MCF 10A (cell line): ENCODE measurements at places on chromosomes 3 and 15. TPM values are rescaled to one million over a fixed set of nuclear protein-coding genes. Genes with fewer than 3 reads are reported as not detected.
A peak's percentile ranks its signal among the peaks of the same experiment; 100 is the strongest.

GRCh38 chr3:23406601-23407000 is 203.5 kb downstream of the UBE2E2 start:
- H3K4me3 ChIP-seq: no peak overlapping the region
- no peak overlapping the region for H3K27ac ChIP-seq
- peak; percentile 5 for DNase-seq

GRCh38 chr3:78728406-78729145 is 1039.2 kb downstream of the ROBO1 start:
- H3K27me3 ChIP-seq: no peaks in the 10 kb centered on the region
- H3K4me3 ChIP-seq: no peak overlapping the region
- DNase-seq: peak; percentile 61
- peaks cover 14% of the 10 kb centered on the region for H3K4me1 ChIP-seq

- no peak within 1 kb of the TSS for H3K27ac ChIP-seq
- H3K4me1 ChIP-seq: peaks cover 5% of the 10 kb centered on the region
- no peak within 1 kb of the TSS for H3K4me3 ChIP-seq
- DNase-seq: no peak
- no peaks in the 10 kb centered on the region for H3K36me3 ChIP-seq
Measured at GRCh38 chr3:149792452-149793270, at the start of gene ANKUB1. Gene ANKUB1, minus strand, starts transcription at chr3:149792554. Its CDS starts 188 bp downstream, at chr3:149792366.

DNA sequence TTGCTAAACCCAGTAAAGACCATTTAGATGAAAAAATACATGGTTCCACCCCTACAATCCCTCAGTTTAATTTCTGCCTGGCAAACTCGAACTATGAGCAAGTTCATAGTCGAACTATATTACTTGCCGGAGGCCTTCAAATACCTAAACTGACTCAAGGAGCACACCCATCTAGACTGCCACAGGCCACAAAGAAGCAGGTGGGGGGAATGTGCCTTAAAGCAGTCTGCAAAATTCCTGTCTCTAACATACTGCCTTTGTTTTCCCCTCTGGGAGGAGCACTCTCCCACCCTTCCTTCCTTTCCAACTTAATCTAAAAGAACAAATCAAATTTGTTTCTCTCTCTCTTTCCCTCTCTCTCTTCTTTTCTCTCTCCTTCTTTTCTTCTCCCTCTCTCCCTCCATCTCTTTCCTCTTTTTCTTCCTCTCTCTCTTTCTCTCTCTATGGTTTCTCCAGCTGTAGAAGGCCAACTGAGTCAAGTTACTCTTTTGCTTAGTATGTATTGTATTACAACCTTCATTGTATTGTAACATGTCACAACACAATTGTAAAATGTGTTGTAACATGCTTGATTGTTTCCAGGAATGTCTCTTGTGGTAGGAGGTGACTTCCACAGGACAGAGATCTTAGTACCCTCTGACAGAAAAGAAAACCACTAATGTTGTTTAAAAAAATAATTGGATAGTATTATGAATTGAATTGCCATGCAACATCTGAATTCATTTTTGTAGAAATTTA is 496.3 kb downstream of the ROBO2 start:
- DNase-seq: peak; percentile 1
- no peaks in the 10 kb centered on the region for H3K36me3 ChIP-seq
- no peak overlapping the region for H3K27ac ChIP-seq
- H3K27me3 ChIP-seq: no peaks in the 10 kb centered on the region
- no peak overlapping the region for H3K4me3 ChIP-seq

- H3K27ac ChIP-seq: peak overlapping the region; percentile 3
- peaks cover 26% of the 10 kb centered on the region for H3K36me3 ChIP-seq
- H3K4me3 ChIP-seq: no peak overlapping the region
- DNase-seq: peak; percentile 57
- H3K27me3 ChIP-seq: no peaks in the 10 kb centered on the region
Measured at GRCh38 chr15:64635499-64636495, 139.6 kb downstream of the RBPMS2 start.

DNA sequence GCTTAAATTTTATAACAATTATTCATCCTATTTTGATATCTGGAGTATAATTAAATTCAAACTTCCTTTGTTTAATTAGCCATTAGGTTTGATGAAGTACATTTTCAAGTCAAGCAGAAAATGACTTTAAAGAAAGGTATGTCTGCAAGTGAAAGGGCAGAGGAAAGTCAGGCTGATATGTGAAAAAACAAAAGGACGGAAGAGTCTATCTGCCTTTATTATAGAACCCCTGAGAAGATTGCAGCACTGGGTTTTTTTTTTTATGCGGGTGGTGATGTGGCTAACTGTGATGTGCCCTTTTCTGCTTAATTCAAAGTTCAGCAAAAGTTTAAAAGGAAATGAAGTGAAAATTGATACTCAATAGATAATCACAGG is 83.2 kb downstream of the COL8A1 start:
- H3K4me1 ChIP-seq: peaks cover 32% of the 10 kb centered on the region
- no peak for DNase-seq
- peak overlapping the region; percentile 84 for H3K27ac ChIP-seq
- no peaks in the 10 kb centered on the region for H3K27me3 ChIP-seq

DNA sequence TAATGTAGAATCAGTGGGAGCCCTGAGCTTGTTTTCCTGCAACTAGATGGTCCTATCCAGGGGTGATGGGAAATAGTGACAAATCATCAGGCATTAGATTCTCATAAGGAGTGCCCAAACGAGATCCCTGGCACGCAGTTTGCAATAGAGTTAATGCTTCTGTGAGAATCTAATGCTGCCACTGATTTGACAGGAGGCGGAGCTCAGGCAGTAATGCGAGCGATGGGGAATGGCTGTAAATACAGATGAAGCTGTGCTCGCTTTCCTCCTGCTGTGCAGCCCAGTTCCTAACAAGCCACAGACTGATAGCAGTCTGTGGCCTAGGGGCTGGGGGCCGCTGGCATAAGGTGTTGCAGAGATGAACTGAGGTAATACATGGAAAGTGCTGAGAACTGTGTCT is 28.3 kb upstream of the TMEM42 start:
- H3K27ac ChIP-seq: no peak overlapping the region
- H3K4me1 ChIP-seq: no peaks in the 10 kb centered on the region
- H3K4me3 ChIP-seq: no peak overlapping the region
- H3K36me3 ChIP-seq: peaks cover 25% of the 10 kb centered on the region

DNA sequence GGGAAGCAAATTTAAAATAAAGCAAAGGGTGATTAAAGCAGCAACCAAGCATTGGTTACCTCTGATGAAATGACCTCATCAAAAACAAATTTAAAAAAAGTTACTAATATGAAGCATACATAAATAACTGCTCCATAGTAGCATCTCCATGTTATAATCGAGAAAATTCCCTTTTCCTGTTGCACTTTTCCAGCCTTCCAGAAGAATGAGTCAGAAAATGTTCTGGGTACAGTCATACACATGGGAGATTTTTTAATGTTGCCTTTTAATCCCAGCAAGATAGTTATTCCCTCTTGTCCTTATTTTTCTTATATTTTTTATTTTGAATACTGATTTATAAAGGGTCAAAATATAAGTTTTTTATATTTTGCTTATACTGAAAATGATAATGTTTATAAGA is 2.6 kb upstream of the TMCO5A start:
- DNase-seq: peak; percentile 5
- H3K4me1 ChIP-seq: no peaks in the 10 kb centered on the region
- no peak overlapping the region for H3K4me3 ChIP-seq
- peaks cover 37% of the 10 kb centered on the region for H3K27me3 ChIP-seq
- H3K27ac ChIP-seq: no peak overlapping the region

GRCh38 chr3:142507241-142507640 is 59.4 kb upstream of the XRN1 start:
- peaks cover 46% of the 10 kb centered on the region for H3K36me3 ChIP-seq
- DNase-seq: no peak
- H3K27me3 ChIP-seq: no peaks in the 10 kb centered on the region
- peaks cover 5% of the 10 kb centered on the region for H3K4me1 ChIP-seq
- no peak overlapping the region for H3K27ac ChIP-seq

- no peaks in the 10 kb centered on the region for H3K4me1 ChIP-seq
- H3K36me3 ChIP-seq: no peaks in the 10 kb centered on the region
- no peak for DNase-seq
- no peak overlapping the region for H3K4me3 ChIP-seq
- H3K27me3 ChIP-seq: no peaks in the 10 kb centered on the region
Measured at GRCh38 chr3:156207802-156208685, 87.7 kb downstream of the KCNAB1 start.

GRCh38 chr3:150059729-150060128 is 89.0 kb upstream of the PFN2 start:
- no peak for DNase-seq
- H3K4me3 ChIP-seq: no peak overlapping the region
- H3K4me1 ChIP-seq: peaks cover 7% of the 10 kb centered on the region
- no peaks in the 10 kb centered on the region for H3K36me3 ChIP-seq
- no peak overlapping the region for H3K27ac ChIP-seq
- H3K27me3 ChIP-seq: no peaks in the 10 kb centered on the region

GRCh38 chr3:5463991-5464390 is 276.5 kb downstream of the EDEM1 start:
- DNase-seq: no peak
- H3K36me3 ChIP-seq: peaks cover 7% of the 10 kb centered on the region
- H3K27ac ChIP-seq: no peak overlapping the region
- H3K4me1 ChIP-seq: no peaks in the 10 kb centered on the region
- H3K27me3 ChIP-seq: peaks cover 14% of the 10 kb centered on the region
- H3K4me3 ChIP-seq: no peak overlapping the region

GRCh38 chr3:184325715-184326369 is 11.4 kb downstream of the EIF4G1 start:
- H3K27me3 ChIP-seq: no peaks in the 10 kb centered on the region
- no peak overlapping the region for H3K27ac ChIP-seq
- DNase-seq: no peak
- H3K4me3 ChIP-seq: no peak overlapping the region
- H3K4me1 ChIP-seq: peaks cover 25% of the 10 kb centered on the region

GRCh38 chr3:14538451-14539088 is 1.6 kb downstream of the GRIP2 start:
- H3K27me3 ChIP-seq: no peaks in the 10 kb centered on the region
- no peak overlapping the region for H3K27ac ChIP-seq
- H3K4me3 ChIP-seq: no peak overlapping the region
- H3K4me1 ChIP-seq: no peaks in the 10 kb centered on the region
- H3K36me3 ChIP-seq: no peaks in the 10 kb centered on the region
- no peak for DNase-seq

GRCh38 chr15:96184297-96184696 is 146.2 kb upstream of the NR2F2 start:
- H3K27ac ChIP-seq: no peak overlapping the region
- H3K4me1 ChIP-seq: peaks cover 16% of the 10 kb centered on the region
- H3K4me3 ChIP-seq: no peak overlapping the region
- DNase-seq: no peak
- no peaks in the 10 kb centered on the region for H3K27me3 ChIP-seq

DNA sequence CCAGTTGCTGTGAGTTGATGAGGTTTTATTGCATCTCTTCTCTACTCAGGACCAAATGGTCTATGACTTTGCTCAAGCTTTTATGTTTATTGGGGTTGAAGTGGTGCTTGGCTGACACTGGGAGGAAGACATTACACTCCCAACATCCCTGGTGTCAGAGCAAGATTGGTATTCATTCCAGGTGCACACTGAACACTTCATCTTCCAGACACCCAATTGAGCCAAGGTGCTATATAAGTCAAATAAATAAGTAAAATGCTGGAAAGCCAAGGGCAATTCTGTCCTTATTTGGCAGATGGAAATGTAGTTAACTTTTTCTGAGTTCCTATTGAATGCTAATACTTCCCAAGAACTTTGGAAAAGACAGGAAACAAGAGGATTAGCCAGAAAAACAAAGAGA is 53.2 kb upstream of the CDV3 start:
- H3K27ac ChIP-seq: no peak overlapping the region
- no peak for DNase-seq
- no peaks in the 10 kb centered on the region for H3K36me3 ChIP-seq
- no peaks in the 10 kb centered on the region for H3K27me3 ChIP-seq
- no peak overlapping the region for H3K4me3 ChIP-seq

GRCh38 chr15:68683026-68683425 is 104.2 kb downstream of the CORO2B start:
- H3K27me3 ChIP-seq: no peaks in the 10 kb centered on the region
- H3K4me3 ChIP-seq: no peak overlapping the region
- H3K27ac ChIP-seq: no peak overlapping the region

DNA sequence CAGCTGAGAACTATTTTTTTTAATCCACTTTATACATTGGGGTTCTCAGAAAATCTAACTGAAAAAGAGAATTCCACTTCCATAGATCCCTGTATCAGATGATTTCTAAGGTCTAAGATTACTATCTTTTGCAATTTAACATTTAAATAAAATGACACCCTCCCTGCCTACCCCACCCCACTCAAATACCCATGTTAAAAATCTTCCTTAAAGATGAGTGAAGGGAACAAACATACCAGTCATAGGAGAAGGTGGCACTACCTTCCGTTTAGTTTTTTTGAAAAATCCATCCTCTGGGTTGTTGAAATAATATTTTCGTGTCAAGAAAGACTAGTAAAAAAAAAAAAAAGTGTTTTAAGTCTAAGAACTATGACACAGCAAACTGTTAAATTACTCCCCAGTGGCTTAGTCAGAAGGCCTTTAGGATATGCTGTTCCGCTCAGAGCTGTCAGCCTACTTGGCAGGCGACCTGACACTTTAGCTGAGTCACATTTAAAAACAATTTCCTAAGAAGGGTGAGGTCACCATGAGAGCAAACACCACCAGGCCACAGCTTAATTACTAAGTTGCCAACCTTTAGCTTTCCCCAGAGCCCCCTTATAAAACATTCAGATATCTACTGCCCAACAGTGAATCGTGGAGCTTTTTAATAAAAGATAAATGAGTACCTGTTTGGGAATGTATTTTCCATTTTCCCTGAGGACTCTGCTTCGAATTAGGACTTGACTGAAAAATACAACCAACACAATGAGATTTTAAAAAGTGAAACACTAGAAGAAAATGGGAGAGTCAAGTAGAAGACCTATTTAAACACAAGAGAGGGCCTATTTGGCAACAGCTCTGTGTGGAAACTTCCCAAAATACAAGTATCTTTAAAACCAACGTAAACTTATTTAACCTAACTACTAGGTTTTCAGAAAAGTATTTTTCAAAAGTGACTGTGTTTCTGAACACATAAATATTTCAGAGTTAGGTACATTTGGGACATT is 9.6 kb downstream of the EMC3 start:
- peaks cover 26% of the 10 kb centered on the region for H3K4me1 ChIP-seq
- H3K27ac ChIP-seq: peak overlapping the region; percentile 70
- H3K36me3 ChIP-seq: peaks cover 79% of the 10 kb centered on the region
- peak overlapping the region; percentile 39 for H3K4me3 ChIP-seq

DNA sequence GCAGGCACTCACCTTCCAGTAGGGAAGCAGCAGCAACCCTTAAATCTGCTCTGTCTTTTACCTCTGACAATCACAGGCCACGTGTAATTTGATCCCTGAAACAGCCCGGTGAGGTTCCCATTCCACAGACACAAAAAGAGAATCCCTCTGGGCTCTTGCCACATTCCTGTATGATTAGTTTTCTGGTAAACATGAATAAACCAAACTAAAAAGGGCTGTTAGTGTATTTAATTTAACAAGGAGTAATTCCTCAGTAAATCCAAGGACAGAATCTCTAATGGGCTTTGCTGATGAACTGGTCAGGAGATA is 186.9 kb downstream of the FAM43A start:
- DNase-seq: peak; percentile 70
- peak overlapping the region; percentile 71 for H3K4me3 ChIP-seq
- H3K36me3 ChIP-seq: peaks cover 6% of the 10 kb centered on the region
- H3K4me1 ChIP-seq: peaks cover 36% of the 10 kb centered on the region
- peak overlapping the region; percentile 82 for H3K27ac ChIP-seq
- H3K27me3 ChIP-seq: no peaks in the 10 kb centered on the region

The TGM4 gene
- 1.1 and 2.5 TPM in 2 replicates for total RNA-seq

The ARGFX gene
- total RNA-seq: not detected in 2 replicates

The HSPBAP1 gene
- 11.3 and 15.2 TPM in 2 replicates for total RNA-seq

The SLC2A2 gene
- not detected in 2 replicates for total RNA-seq

The TMEM212 gene
- not detected in 2 replicates for total RNA-seq

The TPRG1 gene
- total RNA-seq: 1.5 and 2.0 TPM in 2 replicates
